ENCODE measurements at places on chromosomes 12 and 14.

DNA sequence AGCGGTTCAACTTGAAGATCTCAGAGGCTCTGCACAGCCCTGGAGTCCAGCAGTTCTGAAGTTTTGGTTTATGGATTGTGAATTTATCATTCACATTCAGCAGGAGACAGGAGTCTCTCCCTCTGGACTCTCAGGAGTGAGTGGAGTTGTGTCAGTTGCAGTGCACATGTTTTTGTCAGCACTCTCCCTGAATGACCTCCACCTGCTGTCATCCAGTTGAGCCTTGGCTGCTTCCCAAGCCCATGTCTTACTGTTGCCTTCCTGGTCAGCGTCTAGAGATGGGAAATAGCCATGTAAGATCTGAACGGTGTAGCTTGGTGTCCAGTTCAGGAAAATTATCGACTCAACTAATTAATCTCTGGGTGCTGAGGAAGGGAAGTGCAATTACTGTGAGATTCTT lies 133.2 kb downstream of the PRKCH start:
- DNase-seq = no peak

GRCh38 chr12:55707841-55708694 lies at the start of gene ITGA7:
ITGA7 (minus strand) TSS chr12:55707904; CDS start chr12:55707682, 222 bp downstream.
- DNase-seq = peak; percentile 8

DNA sequence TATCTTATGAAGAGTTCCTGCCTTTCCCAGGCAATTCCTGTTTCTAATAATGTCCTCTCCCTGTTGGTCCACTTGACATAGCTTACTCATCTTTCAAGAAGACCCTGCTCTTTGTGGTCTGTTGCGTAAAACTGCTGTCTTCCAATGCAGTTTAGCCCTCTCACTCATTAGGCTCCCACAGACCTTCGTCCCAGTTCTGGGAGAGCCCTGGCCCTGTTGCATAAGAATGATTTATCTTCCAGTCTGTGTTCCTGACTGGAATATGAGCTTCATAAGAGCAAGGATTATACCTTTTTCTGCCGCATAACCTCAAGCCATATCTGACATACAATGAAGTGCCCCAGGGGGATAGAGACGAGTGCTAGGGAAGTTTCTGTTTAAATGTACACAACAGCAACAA lies 365.9 kb upstream of the NOVA1 start:
- DNase-seq = no peak

DNA sequence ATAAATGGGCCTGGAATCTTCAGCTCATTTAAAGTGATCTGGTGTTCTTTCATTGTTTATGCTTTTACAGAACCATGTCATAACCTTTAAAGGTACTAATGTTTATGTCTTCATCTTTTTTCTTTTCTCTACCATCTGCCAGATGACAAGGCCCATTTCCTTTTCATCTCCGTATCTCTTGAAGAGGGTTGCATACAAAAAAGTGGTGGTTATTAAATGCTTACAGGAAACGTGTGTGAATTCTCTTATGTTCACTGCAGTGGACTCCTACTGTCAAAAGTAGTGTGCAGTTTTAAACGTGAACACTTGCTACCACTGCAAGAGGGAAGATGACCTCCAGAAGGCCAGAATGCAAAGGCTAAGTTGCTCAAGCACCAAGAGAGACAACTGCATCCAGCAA lies 91.4 kb downstream of the TTC7B start:
- DNase-seq = no peak

- DNase-seq = no peak
Observed at GRCh38 chr12:110503432-110503831, 1.3 kb downstream of the RAD9B start.

DNA sequence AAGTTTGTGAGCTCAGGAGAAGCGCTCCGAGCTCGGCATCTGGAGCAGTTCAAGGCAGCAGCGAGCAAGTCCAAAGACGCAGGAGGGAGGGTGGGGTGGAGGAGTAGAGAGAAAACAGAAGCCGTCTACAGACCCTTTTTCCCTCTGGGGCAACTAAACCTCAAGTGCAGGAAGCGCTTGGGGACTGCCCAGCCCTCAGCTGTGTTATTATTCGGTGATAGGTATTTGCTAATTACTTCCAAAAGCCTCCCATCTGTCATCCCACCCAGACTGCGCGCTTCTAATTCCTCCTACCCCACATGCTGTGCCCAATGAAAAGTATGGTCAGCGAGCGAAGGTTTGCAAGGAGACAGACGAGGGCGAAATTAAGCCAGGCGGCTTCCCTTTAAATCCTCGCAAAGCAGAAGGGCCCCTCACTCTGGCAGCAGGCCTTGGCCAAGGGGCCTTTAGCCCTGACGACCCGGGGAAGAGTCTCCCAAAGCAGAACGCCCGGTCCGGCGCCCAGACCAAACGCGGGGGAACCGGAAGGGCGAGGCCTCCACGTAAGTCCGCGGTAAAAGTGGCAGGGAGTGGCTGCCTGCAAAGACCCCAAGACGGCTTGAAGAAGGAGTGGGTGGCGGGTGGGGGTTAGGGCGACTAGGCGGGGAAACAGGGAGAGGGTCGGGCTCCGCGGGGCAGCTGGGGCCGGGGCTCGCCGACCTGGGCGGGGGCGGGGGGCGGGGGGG lies 507 bp upstream of the CD9 start:
- no peak for DNase-seq

DNA sequence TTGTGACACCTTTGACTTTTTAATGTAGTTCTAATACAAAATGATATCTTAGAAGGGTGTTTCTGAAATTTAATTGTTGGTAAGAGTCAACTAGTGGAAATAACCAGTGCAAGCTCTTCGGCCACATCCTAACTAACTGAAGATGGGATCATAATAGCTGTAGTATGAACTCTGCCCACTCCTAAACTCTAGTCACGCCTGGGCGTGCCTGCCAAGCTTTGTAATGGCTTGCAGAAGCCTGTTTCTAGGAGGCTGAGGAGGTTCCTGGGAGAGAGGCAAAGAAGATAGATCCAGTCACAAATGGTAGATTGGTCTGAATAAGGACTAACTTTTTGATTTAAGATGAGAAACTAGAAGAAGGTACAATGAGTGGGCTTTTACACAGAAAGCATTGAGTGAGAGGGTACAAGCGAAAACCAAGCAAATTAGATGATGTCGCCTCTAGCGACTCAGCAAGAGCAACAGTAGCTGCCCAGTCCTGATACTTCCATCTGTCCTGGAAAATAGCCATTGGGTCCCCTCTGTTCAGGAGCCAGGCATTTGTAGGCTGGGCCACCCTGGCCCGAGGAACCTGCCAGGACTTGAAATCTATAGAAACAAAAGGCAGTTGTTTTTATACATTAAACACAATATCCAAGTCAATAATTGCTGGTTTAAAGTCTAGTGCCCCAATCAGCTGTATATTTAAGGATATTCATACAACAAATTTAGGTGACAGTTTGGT lies 148.8 kb downstream of the SLC38A4 start:
- no peak for DNase-seq

DNA sequence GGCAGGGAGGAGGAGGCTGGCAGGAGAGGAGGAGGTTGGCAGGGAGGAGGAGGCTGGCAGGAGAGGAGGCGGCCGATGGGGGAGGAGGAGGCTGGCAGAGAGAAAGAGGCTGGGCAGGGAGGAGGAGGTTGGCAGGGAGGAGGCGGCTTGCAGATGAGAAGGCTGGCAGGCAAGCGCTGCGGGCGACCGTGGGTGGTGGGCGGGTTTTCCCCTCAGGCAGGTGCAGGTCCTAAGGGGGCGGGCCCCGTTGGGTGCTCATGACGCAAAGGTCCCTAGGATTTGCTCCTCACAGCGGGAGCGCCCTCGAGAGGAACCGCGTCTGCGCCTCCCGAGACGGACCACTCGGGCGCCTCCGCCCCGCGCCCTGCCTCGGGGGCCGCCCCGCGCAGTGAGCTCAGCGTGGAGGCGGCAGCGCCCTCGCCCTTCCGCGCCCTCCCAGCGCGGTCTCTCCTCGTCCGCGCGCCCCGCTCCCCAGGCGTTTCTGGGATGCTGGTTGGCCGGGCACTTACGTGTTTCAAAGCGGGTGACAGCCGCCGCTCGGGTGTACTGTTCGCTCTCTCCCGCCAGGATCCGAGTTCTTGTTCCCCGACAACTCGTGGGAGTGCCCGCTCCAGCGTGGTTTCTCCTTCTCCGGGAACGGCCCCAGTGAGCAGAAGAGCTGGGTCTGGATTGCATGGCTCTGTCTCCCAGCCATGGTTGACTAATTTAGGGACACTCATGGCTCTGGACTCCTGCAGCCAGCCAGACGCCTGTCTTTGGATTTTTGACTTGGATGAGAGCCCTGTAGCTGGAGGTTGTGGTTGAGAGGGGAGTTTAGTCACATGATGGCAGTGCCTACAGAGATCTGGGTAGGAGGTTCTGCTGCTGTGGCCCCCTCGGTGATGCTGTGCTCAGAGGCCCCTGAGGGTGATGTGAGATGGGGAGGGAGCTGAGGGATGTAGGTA lies 64.1 kb upstream of the PPP4R3A start:
- DNase-seq = peak; percentile 69

DNA sequence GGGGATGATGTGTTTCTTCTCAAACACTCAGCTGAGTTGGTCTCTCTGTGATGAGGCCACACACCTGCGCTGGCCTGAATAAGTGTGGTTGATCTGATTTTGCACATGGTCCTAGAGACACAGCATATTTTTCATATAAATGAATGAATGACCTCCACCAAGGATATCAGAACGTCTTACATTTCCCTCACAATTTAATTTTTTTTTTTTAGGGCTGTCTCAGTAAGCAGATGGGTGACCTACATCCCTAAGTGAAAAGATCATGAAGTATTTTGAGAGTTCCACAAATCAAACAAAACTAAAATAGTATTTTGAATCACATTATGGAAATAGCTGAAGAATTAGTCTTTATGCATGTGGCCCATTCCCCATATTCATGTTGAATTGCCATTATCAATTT lies 333.7 kb upstream of the TMTC1 start:
- DNase-seq = no peak

Measured in kidney glomerular epithelial cell (primary cell).